Thymus (tissue), 14 donors: ENCODE measurements at places on chromosomes 2 and 18. TPM values are rescaled to one million over a fixed set of nuclear protein-coding genes. Genes with fewer than 3 reads are reported as not detected.

DNA sequence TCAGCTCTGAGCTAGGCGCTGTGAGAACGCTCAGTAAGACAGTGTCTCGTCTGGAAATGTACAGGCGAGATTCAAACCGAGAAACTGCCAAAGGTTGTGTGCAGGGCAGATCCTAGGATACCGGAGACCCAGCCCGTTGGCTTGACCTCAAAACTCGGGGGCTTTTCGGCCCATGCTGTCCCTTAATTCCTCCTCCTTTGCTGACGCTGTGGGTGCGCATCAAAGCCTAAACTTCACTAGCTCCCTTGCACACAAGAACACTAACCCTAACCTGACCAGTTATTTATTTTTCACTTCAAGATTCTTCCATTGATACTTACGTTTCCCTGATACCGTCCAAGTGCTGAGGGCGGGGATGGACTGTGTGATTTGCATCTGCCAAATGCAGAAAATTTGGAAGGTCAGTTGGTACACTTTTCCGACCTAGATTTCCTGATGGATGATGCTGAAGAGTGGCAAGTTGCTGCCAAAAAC lies 1.0 kb upstream of the AAK1 start:
- DNase-seq, result no peak
- peaks cover 67% of the 10 kb centered on the region for H3K4me1 ChIP-seq
- no peaks in the 10 kb centered on the region for H3K27me3 ChIP-seq
- H3K36me3 ChIP-seq, result peaks cover 2% of the 10 kb centered on the region
- H3K4me3 ChIP-seq, result peak overlapping the region; percentile 88
- H3K27ac ChIP-seq, result peak overlapping the region; percentile 99

- no peaks in the 10 kb centered on the region for H3K4me1 ChIP-seq
- no peaks in the 10 kb centered on the region for H3K27me3 ChIP-seq
- no peaks in the 10 kb centered on the region for H3K36me3 ChIP-seq
Observed at GRCh38 chr18:4842751-4843150, 354.3 kb downstream of the AKAIN1 start.

CD207 gene
- 0.99 TPM for total RNA-seq

DNA sequence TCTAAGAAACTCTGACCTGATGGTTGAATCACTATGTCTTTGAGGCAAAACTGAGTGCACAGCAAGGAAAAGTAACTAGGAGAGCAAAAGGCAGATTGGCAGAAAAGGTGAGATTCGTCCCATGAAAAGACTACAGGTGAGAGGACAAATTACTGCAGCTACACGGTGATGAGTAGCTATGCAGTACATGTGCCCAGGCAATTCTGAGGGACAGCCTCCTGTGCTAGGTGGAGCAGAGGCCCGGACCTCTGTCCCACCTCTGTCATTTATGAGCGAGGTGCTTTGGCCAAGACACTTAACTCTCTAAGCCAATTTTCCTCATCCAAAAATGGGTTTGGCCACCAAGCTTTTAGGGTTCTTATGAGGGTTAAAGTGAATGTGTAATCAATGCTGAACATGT lies 59.9 kb downstream of the GRB14 start:
- no peak for DNase-seq
- no peak overlapping the region for H3K4me3 ChIP-seq
- no peaks in the 10 kb centered on the region for H3K36me3 ChIP-seq
- no peaks in the 10 kb centered on the region for H3K4me1 ChIP-seq
- H3K27ac ChIP-seq, result no peak overlapping the region

- no peaks in the 10 kb centered on the region for H3K36me3 ChIP-seq
- no peak for DNase-seq
- no peak overlapping the region for H3K4me3 ChIP-seq
- H3K4me1 ChIP-seq, result no peaks in the 10 kb centered on the region
Observed at GRCh38 chr18:23173912-23174311, 38.6 kb downstream of the CABLES1 start.

GRCh38 chr2:28855977-28856376 lies 14.1 kb downstream of the TRMT61B start:
- peaks cover 4% of the 10 kb centered on the region for H3K36me3 ChIP-seq
- no peaks in the 10 kb centered on the region for H3K27me3 ChIP-seq
- H3K4me3 ChIP-seq, result no peak overlapping the region
- no peak for DNase-seq

DNA sequence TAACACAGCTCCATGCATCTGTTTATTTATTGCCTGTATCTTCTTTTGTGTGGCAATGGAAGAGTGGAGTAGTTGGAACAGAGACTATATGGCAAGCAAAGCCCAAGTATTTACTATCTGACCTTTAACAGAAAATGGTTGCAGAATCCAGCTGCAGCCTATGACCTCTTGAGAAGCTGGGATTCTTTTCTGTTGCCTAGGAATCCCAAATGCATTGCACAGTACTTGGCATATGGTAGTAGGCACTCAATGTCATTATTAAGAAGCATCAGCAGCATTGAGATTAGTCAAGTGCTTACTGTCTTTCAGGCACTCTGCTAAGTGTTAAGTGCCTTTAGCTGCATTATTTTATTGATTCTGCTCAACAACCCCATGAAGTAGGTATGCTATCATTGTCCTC lies 331.6 kb downstream of the CCDC85A start:
- no peak overlapping the region for H3K4me3 ChIP-seq
- H3K27me3 ChIP-seq, result no peaks in the 10 kb centered on the region
- no peak for DNase-seq
- no peaks in the 10 kb centered on the region for H3K4me1 ChIP-seq
- H3K27ac ChIP-seq, result no peak overlapping the region
- H3K36me3 ChIP-seq, result no peaks in the 10 kb centered on the region

DNA sequence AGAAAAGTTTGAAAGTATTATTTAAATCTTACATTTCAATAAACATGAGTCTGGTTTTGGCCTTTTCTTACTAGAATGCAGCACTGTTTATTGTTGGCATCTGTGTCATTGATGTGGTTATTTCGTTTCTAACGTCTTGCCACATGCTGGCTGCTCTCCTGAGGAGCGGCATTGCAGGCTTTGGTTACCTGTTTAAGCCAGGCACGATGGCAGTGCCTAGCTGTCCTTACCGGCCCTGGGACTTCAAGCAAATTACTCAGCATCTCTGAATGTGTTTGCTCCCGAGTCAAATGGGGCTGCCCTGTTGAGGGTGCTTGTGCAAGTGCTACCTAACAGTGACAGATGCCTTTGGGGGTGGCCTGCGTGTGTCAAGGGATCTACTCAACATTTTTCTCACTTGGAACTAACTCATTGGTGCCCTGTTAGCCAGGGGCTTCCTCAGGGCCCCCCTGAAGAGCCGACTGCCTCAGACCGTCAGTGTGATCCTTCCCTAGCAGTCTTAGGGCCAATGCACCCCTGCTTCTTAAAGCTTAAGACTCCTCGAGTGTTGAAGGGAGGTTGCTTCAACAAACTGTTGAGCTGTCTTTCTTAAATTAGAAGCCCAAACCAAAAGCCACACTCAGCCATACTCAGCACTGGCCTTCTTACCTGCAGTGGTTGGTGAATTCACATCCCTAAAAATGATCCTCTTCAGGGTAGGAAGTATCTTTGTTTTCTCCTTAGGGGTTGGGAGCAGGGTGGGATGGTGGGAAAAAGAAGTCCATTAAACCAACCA lies 151.5 kb downstream of the NCK2 start:
- no peak overlapping the region for H3K4me3 ChIP-seq
- DNase-seq, result peak; percentile 48
- H3K27ac ChIP-seq, result peak overlapping the region; percentile 70
